ENCODE measurements at places on chromosomes 2 and 18.

DNA sequence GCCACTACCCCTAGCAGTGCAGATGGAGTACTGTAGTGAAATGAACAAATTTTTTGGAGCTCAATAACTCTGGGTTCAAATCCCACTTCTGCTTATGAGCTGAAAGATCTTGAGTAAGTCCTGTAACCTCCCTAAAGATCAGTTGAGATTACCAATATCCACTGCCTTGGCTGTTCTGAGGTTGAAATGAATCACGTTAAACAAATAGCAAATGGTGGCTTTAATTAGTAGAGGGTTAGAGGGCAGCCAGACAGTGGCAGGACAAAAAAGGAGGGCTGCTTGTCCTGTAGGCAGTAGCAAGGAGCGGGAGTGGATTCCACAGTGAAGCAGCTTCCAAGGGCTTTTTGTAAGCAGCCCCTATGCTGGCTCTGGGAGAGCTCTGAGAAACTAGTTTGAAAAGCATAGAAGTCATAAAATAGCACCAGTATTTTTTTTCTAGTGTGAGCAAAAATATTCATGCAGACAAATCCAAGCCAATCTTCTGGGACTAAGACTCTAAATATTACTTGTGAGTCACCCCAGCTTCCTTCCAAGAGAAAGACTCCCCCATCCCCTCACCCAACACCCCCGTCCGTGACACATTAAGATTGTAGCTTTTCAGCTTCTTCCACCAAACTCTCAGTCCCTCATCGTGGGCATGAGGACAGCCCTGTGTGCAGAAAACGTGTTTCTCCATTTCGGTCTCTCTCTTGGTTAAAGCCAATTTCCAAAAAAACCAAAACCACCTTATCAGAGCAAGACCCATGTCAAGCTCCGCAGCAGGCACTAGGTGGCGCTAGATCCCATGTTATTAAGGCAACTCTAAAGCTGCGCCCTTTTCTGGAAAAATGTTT, 123.5 kb upstream of the LGALSL start:
- no peak for DNase-seq

GRCh38 chr2:186255823-186256222, 230.2 kb upstream of the ZC3H15 start:
- no peak for DNase-seq

DNA sequence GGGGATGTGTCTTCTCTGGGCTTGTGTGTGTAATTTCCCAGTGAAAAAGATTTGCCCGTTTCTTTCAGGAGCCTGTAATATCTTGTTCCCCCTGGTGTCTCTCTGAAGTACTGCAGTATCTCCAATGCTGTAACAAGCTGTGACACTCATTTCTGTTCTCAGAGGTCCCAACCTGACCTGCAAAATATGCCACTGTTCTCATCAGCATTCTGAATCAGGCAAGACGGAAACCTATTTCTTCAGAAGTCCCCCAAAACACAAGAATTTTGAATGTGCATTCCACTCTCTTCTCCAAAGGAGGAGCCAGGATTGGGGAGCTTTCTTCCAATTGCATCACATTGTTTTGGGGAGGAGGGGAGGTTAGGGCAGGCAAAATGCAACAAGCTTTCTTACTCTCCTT, 77.0 kb upstream of the CNGA3 start:
- DNase-seq, result no peak

DNA sequence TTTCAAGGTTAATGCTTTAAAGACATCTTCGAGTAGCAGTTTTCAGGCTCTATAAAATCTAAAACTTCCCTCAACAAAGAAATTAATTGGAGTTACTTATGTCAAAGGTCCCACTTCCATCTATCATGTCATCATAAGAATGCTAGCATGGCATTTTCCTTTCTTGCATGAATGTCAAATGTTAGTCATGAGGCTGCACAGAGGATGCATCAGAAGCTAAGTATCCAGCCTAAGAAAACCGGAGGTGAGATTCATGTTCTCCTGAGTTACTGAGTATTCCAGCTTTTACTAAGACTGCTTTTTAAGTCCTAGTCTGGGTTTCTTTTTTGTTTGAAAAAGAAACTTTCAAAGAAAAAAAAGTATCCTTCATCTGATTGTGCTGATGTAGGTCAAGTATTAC, 130.6 kb upstream of the CDH19 start:
- DNase-seq, result no peak

DNA sequence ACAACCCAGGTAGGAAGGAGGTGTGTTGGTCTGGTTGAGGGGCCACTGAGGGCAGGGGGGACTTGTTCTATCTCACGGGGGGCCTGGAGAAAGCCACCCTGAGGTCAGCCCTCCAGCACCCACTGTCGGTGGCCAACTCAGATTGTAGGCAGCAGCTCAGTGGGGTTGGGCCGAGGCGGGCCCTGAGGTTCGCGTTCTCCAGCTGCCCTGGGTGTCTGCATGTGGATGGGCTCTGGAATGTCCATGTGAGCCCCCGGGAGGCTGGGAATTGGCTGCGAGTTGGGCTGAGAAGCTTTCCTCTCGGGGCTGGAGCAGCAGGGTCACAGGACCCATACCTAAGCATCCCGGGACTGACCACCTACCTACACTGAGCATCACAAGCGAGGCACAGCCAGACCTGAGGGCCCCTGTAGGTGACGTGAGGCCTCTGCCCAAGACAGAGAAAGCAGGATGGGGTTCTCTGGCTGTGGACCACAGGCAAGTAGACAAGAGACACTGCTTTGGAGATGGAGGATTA, 70.3 kb upstream of the HAAO start:
- DNase-seq, result no peak

DNA sequence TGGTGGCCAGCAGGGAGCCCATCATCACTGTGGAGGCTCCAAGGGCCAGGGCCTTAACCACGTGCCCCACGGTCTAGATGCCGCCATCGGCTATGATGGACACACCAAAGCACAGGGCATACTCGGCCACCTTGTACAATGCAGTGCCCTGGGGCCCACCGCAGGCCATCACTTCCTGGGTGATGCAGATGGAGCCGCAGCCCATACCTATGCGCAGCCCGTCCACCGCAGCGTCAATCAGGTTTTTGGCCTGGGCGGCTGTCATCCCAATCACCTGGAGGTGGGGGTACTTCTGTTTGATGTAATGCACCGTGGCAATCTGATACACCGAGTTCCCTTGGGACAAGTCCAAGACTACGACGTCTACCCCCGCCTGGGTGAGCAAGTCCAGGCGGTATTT, 153.3 kb upstream of the ZSWIM2 start:
- DNase-seq, result no peak

DNA sequence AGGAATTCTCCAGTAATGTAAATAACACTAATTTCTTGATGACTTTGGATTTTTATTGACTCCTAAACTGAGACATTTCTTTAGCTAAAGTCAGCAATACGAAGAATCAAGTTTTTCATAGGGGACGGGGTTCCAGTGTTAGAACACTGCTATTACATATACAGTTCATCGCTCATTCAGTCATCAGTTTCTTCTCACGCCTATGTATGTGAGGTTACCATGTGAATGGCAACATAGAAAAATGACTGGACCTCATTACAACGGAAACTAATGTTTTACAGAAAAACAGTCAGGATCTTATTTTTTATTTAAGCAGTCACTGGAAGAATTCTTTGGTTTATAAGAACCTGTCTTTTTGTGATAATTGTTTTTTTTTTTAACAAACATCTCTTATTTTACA, 56.4 kb downstream of the THADA start:
- no peak for DNase-seq

GRCh38 chr2:108928660-108929377, 60.2 kb downstream of the EDAR start:
- no peak for DNase-seq

- DNase-seq, result no peak
These were observed 89.0 kb upstream of the RBMS1 start for GRCh38 chr2:160582490-160583145.

DNA sequence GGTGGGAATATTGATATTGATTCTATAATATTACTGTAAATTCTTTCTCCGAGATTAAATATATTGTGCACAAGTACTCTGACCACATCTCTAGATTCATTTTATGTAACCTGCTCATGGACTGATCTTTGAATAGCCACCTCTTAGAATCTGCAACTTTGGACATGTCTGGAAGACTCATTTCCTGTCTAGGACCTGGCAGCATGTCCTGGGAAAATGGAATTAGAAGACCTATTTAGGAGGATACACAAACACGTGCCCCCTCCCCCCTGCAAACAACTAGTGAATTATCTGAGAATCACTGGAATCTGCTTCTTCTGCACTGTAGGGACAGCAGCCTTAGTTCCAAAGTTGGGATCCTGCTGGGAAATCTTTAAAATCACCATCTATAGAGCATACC, 94.1 kb downstream of the UBE2E3 start:
- no peak for DNase-seq

DNA sequence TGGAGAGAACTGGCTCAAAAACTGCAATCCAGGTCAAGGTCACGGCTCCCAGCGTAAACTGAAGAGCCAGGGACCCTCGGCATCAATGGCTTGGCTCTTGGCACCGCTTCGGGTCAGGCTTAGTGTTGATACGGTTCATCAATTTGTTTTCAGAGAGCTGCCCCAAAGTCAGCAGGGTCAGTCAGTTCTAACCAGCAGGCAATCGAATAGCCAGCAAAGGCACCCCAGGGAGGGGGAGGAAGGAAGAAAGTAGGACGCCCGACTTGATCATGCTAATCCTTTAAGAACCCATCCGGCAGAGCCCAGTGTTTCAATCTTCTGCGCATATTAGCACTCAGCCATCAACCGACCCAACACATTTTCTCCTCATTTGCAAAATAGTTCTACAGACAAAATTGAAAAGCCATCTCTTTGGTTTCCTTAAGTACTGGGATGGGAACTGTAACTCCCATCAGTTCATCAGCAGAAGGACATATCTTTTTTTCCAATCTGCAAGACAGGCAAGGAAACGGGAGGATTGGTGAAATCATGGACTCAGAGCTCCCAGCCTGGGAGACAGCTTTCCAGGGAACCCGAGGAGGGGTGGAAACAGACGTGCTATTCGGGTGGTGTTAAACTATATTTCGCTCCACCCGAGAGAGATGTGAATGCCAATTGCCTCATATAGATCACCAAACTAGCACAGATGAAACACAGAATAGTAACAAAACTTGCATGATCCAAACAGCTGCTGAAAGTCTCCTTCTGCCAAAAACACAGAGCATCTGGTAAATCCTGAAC, 40.7 kb upstream of the CABLES1 start:
- DNase-seq, result no peak

GRCh38 chr2:121887513-121888188, 132.2 kb downstream of the TSN start:
- DNase-seq, result no peak

- DNase-seq, result no peak
These were observed 9.9 kb downstream of the NFE2L2 start for GRCh38 chr2:177254433-177255226.

DNA sequence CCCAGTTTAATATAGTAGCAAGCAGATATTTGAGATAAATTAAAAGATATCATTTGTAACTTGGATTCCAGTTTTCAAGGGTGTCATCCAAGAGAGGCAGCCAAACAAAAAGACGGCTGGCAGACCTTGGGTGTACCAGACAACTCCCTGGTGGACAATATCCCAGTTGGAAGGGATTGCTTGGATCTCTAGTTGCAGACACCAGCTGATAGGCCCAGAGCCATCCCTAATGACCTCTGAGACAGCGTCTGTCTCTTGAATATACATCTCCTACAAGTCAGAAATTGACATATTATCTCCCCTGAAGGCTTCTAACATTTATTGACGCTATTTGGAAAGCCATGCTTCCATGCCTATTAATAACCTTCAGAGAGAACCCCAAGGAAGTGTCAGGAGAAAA, 67.7 kb downstream of the ACVR1 start:
- DNase-seq, result no peak

DNA sequence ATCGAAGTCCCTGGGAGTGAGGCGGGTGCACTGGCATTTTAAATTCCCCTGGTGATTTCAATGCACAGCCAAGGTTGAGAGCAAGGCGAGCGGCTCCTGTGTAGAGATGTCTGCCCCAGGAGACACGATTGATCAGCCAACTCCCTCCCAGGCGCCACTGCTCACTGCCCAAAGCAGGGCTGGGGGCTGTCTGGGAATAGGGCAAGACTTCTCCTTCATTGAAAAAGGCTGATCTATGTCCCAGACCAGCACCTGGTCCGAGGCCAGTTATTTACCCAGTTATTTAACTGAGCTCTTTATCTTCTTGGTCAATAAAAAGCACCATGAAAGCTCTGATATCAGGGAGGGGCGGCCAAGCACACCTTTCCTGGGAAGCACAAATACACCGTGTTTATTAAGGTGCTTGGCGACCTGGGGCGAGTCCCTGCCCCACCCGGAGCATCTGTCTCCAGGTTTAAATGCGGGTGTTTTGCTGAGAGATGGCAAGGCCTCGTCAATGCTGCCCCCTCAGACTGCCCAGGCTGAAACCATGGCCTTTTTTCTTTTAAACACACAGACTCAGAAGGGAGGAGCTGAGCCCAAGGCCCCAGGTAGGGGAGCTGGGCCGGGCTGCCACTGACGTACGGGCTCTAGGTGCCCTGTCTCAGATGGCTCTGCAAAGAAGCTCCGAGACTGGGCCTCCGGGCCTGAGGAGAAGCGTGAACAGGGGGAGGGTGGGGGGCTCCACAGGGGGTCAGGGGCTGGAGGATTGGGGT, 73.9 kb upstream of the HPCAL1 start:
- DNase-seq, result no peak

DNA sequence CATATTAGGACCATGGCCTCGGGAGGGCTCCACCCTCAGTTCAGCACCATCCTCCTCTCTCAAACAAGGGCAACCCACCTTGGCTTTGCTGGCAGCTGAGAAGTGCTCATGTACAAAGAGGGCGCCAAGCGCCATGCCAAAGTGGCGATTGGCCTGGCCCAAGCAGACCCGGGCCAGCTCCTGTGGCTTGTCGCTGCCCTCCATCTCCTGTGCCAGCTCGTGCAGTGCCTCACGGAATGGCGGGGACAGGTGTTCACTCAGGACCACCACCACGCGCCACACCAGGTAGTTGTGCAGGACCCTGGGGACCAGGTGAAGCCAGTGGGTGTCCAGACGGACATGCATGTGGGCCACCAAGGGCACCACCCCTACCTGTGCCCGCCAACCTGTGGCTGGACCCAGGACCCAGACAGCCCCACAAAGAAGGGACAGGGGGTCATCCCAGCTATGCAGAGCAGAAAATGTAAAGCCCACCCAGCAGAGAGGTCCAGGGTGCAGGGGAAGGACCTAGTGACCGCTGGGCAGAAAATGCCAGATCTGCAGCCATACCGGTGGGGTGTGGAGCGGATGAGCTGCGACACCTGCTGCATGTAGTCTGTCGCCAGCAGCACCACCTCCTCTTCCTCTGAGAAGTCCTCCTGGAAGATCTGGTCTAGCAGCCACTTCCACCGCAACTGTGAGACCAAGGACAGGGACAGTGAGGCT, 3.6 kb downstream of the ECEL1 start:
- DNase-seq, result no peak

GRCh38 chr2:42756966-42757513, 6.9 kb downstream of the OXER1 start:
- no peak for DNase-seq

Measured in cortex of kidney (tissue), 1 donor.